ENCODE measurements at places on chromosomes 3 and 15.

DNA sequence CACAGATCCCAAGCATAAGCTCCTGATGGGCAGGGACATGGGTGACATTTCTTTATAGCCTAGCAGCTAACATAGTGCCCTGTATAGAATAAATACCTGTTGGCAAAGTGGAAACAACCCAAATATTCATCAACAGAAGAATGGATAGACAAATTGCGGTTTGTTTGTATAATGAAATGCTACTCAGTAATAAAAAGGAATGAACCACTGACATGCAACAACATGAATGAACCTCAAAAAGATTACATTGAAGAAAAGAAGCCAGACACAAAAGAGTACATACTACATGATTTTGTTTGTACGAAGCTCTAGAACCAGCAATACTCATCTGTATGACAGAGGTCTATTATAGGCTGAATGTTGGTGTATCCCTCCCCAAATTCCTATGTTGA, 33.6 kb upstream of the GALNT15 start:
- DNase-seq, result no peak

DNA sequence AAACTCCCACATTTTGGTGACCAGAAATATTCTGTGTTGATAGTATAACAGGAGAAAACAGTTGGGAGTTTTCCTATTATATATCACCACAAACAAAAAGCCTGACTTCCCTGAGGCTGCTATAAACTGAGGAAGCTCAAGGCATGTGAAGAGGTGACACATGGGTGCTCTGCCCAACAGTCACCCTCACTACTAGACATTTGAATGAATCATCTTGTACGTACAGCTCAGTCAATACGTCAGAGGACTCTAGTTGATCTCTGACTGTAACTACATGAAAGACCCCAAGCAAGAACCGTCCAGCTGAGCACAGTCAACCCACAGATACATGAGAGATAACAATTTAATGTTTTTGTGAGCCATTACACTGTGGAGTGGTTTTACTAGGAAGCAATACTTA, 338.3 kb upstream of the ATP11B start:
- no peak for DNase-seq

GRCh38 chr3:171956181-171956683, 83.1 kb upstream of the FNDC3B start:
- no peak for DNase-seq

- no peak for DNase-seq
These were observed 33.5 kb downstream of the SV2B start for GRCh38 chr15:91133511-91133910.

- no peak for DNase-seq
These were observed 6.9 kb downstream of the IFT122 start for GRCh38 chr3:129446926-129447325.

DNA sequence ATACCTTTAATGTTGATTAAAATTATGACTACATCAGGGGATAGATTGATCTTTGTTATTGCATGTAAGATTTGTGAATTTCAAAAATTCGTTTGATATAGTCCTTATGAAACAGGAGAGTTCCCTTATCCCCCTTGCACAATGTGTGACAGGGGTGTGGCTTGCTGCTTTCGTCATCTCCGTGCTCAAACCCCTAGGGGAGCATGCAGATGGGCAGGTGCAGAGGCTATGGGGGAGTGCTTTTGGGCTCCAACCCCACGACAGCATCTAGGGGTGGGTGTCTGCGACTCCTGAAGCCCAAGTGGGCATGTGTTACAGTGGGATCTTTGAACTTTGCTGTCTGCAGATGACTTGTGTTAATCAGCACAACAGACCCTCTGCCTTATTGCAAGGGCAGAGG, 360.1 kb upstream of the GOLIM4 start:
- no peak for DNase-seq

DNA sequence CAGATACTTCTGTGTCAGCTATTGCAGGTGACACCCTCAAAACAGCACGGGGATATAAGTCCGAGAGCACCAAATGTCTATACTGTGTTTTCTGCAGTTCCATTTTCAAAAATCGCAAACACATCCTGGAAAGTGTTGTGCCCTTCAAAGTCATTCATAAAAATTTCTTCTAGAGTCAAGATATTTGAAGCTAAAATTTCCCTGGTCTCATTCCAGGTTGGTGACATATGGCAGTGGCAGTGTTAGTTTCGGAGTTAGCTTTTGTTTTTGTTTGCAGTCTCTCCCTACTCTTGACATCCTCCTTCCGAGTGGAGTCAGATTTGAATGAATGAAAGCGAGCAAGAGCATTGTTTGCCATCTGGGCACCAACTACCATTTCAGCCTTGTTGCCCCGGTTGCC, 3.2 kb upstream of the FSIP1 start:
- DNase-seq, result no peak
